ENCODE measurements at places on chromosomes 6 and 20. TPM values are rescaled to one million over a fixed set of nuclear protein-coding genes. Genes with fewer than 3 reads are reported as not detected.

Gene GPX5
- not detected for total RNA-seq

Gene SLC22A2
- total RNA-seq, result not detected

Gene WFDC10B
- not detected for total RNA-seq

Gene LAMA5
- total RNA-seq, result 240 TPM

DNA sequence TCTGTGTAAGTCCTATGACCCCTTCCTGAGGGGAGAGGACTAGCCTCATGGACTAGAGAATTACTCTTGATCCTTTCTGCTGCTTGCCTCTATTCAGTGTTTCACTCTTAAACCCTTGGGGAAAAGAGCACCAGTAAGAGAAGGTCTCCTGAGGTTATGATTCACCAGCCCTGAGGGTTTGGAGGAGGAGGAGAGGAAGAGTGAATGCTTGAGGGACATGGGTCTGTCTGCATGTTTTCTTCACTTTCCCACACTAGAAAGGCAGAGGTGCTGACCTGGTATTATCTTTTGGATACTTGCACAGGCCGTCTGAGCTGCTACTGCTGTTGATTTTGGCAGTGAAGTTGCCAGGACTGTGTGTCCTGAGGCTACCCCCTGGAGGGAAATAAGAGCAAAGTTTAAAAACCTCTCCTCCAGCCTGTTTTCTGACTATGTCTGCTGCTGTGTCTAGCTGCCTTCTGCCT is 78.3 kb downstream of the CD109 start:
- peak; percentile 61 for DNase-seq

- no peak for DNase-seq
Measured at GRCh38 chr6:116016846-116017545, 43.7 kb downstream of the FRK start.

DNA sequence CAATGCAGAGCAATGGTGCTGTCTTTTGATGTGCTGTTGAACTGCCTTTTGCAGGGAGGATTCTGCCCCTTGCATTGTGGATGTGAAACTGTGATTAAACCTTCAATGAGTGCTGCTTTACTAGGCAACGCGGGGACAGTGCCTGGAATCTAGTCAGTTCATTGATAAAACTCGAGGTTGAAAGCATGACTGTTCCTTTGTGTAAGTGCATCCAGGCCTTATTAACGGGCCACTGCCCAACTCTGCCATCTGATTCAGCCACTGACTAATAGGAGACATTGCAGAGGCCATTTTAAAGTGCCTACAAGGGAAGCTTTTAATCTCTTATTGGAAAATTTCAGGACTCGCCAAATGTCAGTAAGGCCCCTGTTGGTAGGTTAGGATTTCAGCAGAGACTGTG is 49.3 kb downstream of the SLC35F1 start:
- DNase-seq, result peak; percentile 4

DNA sequence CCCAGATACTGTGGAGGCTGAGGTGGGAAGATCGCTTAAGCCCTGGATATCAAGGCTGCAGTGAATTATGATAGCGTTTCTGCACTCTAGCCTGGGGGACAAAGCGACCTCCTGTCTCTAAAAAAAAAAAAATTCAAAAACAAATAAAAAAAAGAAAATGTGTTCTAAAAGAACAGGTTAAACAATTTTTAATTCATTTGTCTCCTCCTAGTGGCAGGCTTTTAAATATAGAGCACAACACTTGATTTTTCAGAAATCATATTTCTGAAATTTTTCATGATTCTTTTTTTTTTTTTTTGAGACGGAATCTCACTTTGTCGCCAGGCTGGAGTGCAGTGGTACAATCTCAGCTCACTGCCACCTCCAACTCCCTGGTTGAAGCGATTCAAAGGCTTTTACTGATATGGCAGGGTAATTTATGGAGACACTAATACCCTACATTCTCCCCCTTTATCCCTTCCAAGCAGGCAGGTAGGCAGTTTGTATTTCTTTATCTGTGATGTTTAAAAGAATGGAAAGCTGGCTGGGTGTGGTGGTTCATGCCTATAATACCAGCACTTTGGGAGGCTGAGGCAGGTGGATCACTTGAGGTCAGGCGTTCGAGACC is 8.7 kb upstream of the GTF3C6 start:
- no peak for DNase-seq

GRCh38 chr6:154930451-154930851 is 64.7 kb upstream of the TIAM2 start:
- DNase-seq, result no peak

- no peak for DNase-seq
Measured at GRCh38 chr20:49517805-49518100, 35.3 kb upstream of the KCNB1 start.

DNA sequence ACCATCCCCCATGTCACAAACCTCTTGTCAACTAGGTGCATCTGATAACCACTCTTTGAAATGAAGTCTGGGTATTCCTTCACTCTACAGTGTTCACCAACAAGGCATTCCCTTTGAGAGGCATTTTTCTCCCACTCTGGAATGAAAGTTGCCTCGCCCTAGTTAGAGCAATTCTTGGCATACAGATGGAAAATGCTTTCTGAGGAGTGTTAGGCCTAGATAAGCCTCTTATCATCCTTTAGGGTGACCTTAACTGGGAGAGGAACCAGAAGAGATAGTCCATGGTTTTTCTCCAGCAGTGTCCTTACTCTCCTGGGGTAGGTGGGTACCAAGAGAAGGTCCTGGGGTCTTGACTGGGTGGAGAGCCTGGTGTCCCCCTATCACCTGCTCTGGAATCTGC is 14.8 kb downstream of the CLIC5 start:
- no peak for DNase-seq

DNA sequence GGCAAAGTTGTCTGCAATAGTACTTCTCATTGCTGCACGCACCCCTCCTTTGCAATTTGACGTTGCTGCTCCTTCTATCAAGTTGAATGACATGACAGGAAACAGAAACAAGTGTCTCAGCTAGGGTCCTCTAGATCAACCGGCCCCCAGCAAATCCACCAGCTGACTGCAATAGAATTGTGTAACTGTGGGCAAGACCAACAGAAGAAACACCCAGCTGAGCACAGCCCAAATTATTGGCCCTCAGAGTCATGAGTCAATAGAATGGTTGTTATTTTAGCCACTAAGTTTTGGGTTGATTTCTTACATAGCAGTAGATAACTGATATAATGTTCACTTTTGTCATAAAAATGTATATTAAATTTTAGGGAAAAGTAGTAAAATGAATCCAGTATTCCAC is 202.7 kb downstream of the MAFB start:
- no peak for DNase-seq

DNA sequence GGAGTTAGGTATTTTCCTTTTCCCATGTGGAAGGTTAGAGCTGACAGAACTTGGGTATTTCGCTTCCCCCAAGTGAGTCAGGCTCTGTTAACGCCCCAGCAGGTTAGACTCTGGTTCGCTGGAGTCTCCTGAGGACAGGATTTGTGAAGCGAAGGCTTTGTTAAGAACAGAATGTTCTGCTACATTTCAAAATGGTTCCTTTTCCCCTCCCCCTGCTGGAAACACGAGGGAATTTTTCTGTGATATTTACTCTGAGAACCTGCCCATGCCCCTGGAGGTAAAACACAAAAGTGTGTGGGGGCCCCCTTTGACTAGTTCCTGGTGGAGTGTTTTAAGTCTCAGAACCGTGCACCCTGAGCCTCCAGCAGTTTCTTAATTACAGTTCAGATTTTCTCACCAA is 731.4 kb upstream of the CITED2 start:
- DNase-seq, result peak; percentile 82

GRCh38 chr20:49603209-49603627 is 35.3 kb upstream of the PTGIS start:
- no peak for DNase-seq

DNA sequence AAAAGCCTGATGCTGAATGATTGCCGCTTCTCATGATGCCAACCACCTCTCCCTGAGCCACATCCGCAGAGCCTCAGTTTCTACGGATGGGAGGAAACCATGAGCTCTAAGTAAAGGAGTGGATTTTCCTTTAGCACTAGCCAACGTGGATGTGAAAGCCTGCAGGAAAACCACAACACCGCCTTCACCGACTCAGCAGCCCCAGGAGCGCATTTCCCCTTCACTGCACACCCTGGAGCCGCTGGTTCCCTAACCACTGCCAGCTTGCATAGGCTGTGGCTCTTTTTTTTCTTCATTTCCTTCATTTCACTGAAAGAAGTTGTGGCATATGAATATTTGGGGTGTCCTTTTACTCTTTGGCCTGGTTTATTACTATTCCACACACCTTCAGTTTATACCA is 50.5 kb upstream of the SSTR4 start:
- DNase-seq, result no peak

DNA sequence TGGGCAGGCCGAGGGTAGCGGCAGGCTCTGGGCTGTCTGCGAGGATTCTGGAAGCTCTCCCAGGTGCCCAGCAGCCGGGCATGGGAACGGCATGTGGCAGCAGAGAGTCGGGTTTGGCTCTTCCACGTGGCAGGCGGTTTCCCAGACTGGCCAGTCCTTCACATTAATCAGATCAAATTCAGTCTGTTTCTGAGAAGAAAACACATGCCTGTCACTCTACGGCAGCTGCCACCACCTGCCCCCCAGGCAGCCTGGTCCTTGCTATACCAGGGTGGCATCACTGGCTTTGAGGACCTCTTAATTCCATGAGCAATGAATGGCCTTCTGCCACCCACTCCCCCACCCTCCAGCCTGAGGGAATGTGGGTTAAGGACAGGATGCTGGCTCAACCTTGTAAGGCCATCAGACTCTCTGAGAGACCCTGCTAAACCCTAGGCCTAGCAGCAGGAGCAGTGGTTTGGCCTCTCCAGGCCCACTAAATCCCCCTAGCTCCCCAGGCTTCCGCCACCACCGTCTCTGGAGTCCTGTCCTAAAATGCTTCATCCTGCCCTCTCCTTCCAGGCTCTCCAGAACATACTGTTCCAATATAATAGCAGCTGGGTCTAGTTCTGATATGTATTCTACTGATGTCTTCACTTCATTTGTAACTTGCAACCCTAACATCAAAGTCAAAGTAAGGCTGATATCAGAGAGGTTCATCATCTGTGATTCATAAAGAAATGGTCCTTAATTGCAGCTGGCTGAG is 47.8 kb downstream of the PLCG1 start:
- no peak for DNase-seq

GRCh38 chr6:137206577-137206976 is 12.6 kb downstream of the IFNGR1 start:
- DNase-seq, result no peak

GRCh38 chr6:111854683-111855082 is 18.6 kb downstream of the FYN start:
- no peak for DNase-seq

GRCh38 chr6:34021554-34022190 is 124.2 kb downstream of the GRM4 start:
- no peak for DNase-seq

DNA sequence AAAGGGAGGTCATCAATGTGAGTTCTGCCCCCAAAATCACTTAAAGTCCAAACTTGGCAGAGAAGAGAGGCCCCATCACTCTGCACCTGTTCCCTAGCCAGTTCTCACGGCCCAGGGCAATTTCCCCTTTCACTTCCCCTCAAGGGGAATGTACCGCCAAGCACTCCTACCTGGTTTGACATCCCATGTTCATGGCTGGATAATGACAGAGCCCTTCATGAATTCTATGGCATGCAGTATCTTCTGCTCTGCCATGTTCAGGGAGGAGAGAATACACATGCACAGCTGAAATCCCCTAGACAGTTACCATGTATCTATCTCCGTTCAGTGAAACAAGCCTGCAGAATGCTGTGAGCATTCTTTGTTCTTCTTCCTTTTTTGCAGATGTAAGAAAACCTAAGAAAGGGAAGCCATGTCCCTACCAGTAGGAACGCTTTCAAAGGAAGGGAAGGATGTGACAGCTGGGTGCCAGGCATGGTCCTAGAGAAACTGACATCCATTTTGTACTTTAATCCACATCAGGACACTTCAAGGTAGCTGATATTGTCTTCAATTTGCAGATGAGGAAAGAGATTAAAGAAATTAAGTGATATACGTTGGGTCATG is 79.8 kb upstream of the ARID1B start:
- DNase-seq, result no peak

DNA sequence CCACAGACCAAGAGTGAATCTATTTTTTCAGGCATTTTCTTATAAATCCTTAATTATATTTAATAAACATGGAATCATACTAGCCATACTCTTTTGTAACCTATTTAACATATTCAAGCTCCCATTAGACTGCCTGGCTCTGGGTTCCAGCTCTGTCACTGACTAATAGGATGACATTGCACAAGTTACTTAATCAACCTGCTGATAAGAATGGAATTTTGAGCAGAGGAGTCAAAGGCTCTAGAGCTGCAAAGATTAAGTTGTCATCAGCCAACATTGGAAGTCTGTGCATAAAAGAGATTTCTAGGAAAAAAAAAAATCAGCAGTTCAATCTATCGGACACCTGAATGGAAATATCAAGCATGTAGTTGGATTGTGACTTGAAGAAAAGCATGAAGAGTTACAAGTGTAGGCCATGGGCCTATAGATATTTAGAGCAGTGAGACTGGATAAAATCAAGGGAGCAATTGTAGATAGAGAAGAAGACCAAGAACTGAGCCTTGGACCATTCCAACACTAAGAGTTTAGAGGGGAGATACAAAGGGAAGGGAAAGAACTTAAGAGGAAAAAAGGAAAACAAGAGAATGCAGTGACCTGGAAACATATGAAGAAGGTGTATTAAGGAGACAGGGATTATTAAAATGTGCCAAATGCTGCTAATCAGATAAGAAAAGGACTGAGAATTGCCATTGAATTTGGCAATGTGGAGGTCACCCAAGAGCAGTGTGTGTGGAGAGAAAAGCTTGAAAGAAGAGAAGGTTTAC is 11.0 kb upstream of the HINT3 start:
- DNase-seq, result no peak

DNA sequence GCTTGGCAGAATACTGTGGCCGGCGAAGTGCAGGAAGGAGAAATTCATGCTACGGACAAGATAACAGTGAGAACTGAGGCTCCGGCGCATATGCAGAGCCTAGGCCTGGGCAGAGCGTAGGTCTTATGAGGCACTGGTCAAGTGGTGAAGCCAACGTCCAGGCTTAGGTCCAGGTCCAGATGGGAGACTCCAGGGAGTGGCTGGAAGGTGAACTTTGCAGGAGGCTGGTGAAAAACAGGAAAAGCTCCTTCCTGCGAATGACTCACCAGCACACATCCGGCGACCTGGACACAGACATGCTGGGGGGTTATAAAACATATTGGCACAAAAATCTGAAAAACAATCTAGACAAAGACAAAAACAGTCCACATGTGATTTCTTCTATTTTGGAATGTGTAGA is 15.4 kb downstream of the C6orf141 start:
- DNase-seq, result no peak

GRCh38 chr6:50661636-50662035 is 51.7 kb upstream of the TFAP2D start:
- DNase-seq, result no peak
